Suppressor macrophage treated with lipopolysaccharide for 1 hour (primary cell): ENCODE measurements at places on chromosomes 7 and 10.

GRCh38 chr10:45220931-45221330 lies 94.5 kb downstream of the OR13A1 start:
- DNase-seq, result no peak

- no peak for DNase-seq
These were observed 121.7 kb upstream of the RSU1 start for GRCh38 chr10:16938952-16939351.

DNA sequence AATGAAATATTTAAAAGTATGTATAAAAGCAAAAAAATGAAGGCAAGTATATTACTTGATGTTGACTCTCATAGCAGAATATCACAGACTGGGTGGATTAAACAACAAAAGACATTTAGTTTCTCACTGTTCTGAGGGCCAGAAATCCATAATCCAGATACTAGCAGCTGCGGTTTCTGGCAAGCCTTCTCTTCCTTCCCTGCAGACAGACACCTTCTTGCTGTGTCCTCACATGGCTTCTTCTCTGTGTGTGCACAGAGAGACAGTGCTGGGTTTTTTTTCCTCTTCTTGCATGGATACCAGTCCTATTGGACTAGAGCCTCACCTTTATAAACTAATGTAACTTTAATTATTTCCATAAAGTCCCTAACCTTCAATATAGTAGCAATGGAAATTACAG lies 127.9 kb upstream of the AKR1E2 start:
- DNase-seq, result no peak

DNA sequence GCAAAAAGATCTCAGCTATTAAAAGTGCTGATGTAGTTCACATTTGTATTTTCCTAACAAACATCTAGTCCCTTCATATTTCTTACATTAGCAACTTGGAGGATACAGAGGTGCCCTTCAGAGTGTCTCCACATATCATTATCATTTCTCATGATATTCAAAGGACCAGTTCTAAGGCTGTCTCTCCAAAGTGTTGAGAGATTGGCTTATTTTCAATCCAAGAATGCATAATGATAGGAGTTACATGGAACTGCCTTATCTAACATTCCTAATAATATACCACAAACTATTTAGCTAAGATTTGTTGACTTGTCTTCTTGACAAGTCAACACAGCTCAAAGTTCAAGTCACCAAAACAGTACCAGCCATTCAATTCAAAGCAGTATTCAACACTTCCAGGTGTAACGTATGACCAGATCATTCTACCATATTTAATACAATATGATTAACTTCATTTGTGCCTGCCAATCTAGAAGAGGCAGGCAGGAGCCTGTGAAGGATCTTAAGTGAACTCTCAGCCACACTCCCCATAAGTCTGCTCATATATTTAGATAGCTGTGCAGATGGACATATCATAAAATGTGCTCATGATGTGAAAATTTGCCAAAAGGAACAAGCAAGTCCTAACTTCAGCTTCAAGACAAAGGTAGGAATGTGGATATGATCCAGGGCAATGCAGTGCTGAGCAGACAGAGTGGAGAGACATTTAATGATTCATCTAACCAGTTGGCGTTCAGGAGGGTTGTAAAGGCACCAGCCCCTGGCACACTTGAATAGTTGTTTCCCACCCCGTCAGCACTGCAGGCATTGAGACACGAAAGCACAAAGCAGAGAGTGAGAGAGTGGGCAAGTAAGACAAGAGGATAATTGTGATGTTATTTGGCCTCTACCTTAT lies 108.3 kb downstream of the MTERF1 start:
- no peak for DNase-seq

- DNase-seq, result peak; percentile 39
These were observed 83.7 kb upstream of the PDGFA start for GRCh38 chr7:603152-603951.

DNA sequence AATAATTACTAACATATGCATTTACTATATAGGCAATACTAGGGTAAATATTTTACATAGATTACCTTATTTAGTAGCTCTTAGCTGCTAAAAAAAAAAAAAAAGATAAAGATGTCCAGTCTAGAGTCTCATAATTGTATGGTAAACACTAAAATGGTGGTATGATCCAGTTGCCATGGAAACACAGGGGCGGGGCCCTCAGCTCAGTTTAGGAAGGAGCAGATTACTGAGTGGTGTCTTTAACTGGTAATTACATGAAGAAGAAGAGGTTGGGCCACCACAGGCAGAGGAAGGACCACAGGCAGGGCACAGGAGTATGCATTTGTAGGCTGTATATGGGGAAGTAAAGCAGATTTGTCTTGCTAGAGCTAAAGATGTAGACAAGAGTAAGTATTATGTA lies 43.7 kb downstream of the ITGB8 start:
- DNase-seq, result no peak

DNA sequence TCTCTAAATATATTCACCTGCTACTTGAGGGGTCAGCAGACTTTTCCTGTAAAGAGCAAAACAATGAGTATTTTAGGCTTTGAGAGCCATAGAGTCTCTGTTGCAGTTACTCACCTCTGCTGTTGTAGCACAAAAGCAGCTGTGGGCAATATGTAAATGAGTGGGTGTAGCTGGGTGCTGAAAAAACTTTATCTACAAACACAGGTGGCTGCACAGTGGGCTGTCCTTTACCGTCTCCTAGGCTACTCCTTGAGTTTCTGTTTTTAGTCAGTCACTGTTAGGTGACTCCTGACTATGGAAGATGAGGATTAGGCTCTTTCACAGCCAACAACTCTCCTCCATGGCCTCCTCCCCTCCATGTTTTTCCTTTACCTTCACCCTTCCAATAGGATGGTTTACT lies 286.1 kb upstream of the C7orf33 start:
- no peak for DNase-seq

- peak; percentile 76 for DNase-seq
These were observed 25.2 kb upstream of the ITGB1 start for GRCh38 chr10:32982911-32983909.

DNA sequence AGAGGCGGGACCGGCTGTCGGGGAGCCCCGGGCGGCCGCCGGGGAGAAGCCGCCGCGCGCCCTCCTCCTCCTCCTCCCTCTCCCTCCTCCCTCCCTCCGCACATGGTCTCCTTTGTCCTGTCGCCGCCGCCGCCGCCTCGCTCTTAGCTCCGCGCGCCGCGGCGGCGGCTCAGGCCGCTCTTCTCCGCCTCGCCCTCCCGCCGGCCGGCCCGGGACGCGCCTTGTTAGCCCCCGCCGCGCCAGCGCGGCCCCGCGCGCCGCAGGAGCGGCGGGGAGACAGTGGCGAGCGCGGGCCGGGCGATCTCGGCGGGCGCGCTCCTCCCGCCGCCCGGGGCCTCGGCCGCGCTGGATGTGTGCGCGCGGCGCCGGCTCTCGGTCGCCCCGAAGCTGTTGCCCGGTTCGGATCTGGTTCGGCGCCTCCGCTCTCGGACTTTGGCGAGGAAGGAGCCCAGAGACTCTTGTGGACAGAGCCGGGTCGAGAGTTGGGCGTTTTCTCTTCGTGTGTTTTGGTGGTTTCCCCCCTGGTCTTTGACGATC lies 437.4 kb upstream of the GALNT17 start:
- DNase-seq, result peak; percentile 43

DNA sequence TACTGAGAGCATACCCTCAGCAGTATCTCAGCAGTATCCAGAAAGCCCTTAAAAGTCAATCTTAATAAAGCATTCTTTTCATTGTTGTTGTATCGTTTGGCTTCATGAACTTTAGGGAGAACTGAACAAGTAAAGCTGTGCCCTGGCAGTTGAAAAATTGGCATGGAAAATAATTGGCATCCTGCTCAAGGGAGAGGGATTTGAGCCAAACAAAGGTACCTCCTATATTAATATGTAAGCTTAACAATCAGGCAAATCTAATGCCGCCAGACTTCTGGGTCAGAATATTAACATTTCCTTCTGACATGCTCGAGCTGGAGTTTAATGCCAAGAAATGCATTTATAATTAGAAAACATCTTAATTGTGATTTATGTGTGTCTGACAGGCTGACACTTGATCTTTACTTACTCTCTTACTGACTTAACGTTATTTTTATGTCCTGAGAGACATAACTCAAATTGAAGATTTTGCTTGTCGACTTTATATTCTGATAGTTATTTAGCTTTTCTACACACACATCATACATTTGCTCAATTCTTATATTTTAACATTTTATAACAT lies 42.1 kb upstream of the PCDH15 start:
- DNase-seq, result no peak

GRCh38 chr10:4384245-4384644 lies 441.8 kb upstream of the AKR1E2 start:
- DNase-seq, result no peak

GRCh38 chr10:62185919-62186692 lies 82.5 kb downstream of the RTKN2 start:
- DNase-seq, result no peak

- DNase-seq, result no peak
These were observed 126.5 kb downstream of the SLIT1 start for GRCh38 chr10:97059006-97059871.

DNA sequence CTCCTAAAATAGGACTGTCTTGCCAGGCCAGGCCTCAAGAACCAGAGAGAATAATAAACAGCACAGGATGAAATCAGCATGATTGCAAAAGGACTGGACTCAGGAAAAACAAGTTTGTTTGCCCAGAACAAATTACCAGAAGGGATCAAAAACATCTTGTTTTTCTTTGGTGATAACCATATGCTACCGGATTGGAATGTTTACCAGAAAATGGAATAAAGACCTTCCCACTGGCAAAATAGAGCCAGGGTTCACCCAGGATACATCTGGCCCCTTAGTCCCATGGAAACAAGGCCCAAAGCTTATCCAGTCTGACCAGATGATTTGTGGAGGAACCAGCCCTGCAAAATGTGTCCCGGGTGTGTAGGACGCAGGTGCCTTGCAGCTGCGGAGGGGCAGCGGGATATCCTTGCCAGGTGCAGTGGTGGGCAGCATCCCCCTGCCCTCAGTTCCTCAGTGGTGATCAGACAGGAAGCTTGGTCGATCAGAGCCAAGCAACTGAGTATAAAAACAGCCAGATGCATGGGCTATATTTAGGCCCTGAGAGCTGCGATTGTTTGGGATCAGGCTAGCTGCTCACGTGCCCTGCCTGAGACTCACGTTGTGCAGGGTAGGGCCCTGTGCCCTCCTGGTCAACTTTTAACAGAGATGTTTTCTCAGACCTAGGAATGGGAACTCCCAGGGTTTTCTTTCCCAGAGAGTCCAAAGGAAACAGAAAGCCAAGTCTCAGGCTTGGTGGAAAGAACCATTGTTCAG lies 4.6 kb upstream of the ZNF22 start:
- no peak for DNase-seq

- peak; percentile 19 for DNase-seq
These were observed 3.7 kb upstream of the NDST2 start for GRCh38 chr10:73814896-73815718.

DNA sequence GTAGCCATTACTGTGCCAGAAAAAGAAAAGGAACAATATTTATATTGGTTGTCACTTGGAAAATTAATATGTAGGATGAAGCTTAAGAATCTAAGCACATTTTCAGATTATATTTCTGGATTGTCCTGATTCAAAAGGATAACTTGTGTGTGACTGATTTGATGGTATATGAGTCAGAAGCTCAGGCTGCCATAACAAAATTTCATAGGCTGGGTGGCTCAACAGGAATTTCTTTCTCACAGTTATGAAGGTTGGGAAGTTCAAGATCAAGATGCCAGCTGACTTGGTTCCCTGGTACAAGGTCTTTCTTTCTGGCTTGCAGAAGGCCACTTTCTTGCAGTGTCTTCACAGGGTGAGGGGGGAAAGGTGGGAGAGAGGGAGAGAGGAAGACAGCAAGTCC lies 108.5 kb downstream of the ST7 start:
- DNase-seq, result no peak

GRCh38 chr10:17905491-17905890 lies 46.2 kb upstream of the SLC39A12 start:
- peak; percentile 27 for DNase-seq

GRCh38 chr7:164882-165660 lies 27.3 kb upstream of the FAM20C start:
- peak; percentile 29 for DNase-seq

GRCh38 chr7:148289630-148290029 lies 300.9 kb upstream of the C7orf33 start:
- no peak for DNase-seq

DNA sequence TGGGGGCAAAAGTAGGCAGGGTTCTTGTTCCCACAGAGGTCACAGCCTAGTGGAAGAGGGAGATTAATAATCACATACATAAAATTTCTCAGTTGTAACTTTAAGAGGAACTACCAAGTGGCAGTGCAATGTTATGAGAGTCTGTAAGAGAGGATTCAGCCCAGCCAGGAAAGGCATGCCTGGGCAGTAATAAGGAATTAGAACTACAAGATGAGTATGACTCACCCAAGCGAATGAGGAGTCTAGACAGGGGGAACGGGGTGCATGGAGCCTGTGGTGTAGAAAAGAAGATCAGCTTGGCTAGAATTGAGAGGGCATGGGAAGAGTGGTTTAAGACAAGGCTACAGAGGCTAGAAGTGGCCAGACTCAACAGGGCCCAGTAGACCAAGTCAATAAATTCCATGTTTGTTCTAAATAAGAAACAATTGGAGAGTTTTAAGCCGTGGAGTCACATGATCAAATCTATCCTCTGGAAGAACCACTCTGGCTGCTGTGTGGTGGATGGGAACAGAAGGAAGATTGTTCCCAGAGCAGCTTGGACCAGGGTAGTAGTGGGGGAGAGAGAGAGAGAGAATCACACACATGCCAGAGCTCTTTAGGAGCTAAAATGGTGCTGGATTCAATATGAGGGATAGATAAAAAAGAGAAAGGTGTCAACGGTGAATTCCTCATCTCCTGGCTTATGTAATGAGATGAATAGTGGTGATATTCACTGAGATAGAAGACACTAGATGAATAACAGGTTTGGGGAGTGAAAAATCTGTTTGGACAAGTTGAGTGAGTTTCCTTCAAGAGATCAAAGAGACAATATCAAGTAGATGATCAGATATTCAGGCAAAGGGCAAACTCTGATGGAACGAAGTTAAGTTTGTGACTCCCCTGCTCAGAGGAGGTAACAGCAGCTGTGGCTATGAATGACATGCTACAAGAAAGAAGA lies 265.1 kb downstream of the FGFR2 start:
- no peak for DNase-seq

DNA sequence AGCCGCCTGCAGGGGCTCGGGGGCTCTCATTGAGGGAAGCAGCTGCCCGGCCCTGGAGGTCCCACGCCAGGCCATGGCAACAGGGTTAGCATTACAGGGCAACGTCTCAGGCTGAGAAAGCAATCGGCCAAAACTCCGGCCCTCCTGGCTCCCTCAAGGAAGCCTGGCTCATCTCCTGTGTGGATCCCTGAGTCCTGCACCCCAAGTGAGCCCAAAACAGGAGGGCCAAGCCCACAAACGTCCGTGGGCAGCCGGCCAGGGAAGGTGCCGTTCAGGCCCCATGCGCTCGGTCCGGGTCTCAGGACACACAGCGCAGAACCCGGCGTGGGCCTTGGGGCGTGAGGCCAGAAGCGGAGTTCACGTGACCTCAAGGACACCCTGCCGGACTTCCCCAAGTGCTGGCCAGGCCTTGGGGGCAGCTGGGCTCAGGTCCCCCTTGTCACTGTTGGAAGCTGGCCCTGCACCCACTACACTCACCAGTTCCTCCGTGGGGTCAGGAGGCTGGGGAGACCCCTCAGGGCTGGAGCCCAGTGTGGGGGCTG lies 8.0 kb upstream of the PWWP2B start:
- DNase-seq, result peak; percentile 54
